ENCODE measurements at places on chromosomes 16 and 17.

GRCh38 chr17:82062076-82062983 is 3.3 kb downstream of the DUS1L start:
- no peak for DNase-seq

GRCh38 chr16:19118938-19119431 is 5.2 kb downstream of the ITPRIPL2 start:
- no peak for DNase-seq

- no peak for DNase-seq
Measured at GRCh38 chr16:11076259-11077018, 132.1 kb downstream of the CLEC16A start.

DNA sequence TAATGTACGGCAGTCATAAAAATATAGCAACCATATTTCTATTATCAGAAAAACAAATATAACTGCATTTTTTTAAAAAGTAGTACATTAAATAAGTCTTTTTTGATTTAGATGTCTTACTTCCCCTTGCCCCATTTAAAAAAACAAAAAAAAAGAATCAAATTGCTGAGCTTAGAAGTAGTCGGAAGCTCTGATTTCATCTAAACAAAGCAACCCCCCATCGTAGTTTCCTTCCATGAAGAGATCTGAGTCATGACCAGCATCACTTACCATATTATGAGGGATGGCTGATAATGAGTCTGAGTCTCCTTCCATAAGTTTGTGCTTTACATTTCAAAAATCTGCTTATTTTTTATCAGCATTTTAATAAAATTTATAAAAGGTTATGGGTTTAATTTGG is 86.2 kb downstream of the ITFG1 start:
- DNase-seq: no peak

DNA sequence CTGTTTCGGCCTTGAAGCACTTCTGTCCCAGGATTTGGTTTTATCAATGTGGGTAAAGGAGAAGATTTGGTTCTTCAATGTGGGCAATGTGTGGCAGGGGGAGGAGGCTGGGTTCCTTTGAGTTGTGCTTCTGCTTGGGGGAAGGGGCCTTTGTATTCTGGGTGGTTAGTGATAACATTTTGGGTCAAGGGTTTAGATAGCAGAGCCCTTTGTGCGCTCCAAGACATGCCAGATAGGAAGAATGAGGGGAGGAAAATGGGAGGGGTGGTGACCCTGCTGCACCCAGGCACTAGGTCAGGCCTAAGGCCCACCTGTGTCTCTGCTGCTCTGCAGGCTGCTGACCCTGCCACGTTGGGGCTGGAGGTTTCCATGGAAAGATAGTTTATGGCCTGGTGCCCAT is 40.0 kb upstream of the CDC42EP4 start:
- DNase-seq: no peak
